ENCODE measurements at places on chromosomes 11 and 22. TPM values are rescaled to one million over a fixed set of nuclear protein-coding genes. Genes with fewer than 3 reads are reported as not detected.

CYB5R2 gene
- total RNA-seq = 14.0 TPM

KRTAP5-10 gene
- total RNA-seq = not detected

MPPED2 gene
- total RNA-seq = not detected

PLA2G3 gene
- not detected for total RNA-seq

SHISAL1 gene
- total RNA-seq = under 0.01 TPM

ANO1 gene
- total RNA-seq = 0.43 TPM

CLMP gene
- total RNA-seq = 81.6 TPM

OR52A1 gene
- not detected for total RNA-seq
